ENCODE measurements at places on chromosomes 1 and 21. TPM values are rescaled to one million over a fixed set of nuclear protein-coding genes. Genes with fewer than 3 reads are reported as not detected.

Gene AMY2A
- total RNA-seq, result not detected

Gene KCNJ15
- total RNA-seq, result 35.6 TPM

- peak; percentile 38 for DNase-seq
Observed at GRCh38 chr1:21077085-21077484, 99.6 kb downstream of the EIF4G3 start.

GRCh38 chr1:185674201-185674600 is 60.0 kb upstream of the HMCN1 start:
- no peak for DNase-seq

DNA sequence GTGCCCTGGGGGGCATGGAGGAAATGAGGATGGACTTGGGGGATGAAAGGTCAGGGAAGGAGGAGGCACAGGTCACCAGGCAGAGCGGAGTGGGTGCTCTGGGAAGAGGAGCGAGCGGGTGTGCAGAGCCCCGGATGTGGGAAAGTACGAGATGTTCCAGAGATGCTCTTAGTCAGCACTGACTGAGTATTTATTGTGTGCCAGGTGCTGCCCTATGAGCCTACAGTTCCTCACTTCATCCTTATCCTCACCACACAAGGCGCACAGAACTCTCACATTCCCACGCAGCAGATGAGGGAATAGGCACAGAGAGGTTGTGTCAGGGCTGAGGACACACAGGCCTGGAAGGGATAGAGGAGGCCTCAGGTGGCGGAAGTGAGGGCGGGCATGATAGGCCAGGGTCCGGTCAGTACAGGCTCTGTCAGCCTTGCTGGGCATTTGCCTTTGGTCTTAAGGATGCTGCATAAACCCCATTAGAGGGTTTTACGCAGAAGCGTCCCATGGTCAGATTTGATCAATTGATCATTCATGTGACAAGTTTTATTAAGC is 77.3 kb downstream of the ARHGEF10L start:
- peak; percentile 44 for DNase-seq

DNA sequence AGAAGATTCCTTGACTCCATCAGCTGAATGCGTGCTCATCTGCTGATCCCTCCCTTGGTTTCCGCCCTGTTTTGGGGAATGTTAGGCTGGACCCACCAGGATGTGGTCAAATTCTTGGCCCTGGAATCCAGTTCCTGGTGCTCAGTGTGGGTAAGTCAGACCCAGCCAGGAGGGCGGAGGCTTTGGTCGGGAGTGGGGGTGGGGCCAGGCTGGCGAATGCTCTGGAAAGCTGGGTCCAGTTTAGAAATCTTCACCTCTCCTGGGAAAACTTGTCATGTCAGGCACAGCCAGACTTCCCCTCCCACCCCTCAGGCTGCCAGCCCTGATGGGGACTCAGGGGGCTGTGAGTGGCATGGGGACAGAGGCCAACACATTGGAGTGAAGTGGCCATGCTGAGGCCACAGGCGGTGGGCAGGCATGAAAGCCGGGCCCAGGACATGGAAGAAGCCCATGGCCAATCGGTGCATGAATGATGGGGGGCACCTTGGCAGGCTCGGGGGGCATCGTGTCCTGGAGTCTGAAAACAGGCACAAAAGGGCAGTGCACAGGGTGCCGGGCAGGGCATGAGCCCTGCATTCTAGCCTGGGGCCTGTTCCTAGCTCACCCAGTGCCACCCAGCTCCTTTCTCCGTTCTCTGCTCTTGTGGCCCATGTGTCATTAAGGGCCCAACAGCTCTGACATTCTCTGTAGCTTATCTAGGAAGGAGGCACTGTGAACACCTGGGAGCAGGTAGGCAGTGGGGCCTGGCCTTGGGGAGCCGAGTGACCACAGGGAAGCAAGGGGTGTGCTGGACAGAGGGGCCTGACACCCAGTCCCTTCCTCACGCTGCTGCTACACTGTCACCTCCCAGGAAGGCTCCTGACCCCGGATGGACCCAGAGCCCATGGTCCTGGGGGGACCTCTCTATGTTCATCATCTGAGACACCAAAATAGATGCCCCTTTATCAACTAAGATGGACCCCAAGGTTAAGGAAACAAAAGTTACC is 14.6 kb upstream of the PADI1 start:
- peak; percentile 98 for DNase-seq

GRCh38 chr1:94701796-94702441 is 118.2 kb upstream of the SLC44A3 start:
- DNase-seq, result no peak

DNA sequence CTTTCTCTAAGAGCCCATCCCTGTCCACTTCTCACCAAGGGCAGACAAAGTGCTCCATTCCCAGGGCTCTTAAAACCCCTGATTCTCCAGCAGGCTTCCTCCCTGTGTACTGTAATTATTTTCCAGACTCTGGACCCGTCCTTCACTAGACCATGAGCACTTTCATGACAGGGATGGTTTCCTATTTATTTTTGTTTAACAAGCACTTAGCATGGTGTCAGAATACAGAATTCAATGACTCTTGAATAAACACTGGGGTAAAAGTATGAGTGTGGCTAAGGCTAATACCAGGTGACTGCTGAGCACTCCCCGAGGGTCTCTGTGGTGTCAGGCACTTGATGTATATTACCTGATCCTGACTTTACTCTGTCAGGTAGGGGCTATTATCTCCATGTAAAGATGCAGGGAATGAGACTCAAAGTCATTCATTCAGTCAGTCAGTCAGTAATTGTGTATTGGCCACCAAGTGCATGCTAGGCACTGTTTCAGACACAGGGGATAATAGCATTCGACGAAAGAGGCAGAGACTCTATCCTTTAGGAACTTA is 47.2 kb downstream of the C1orf21 start:
- DNase-seq, result no peak

GRCh38 chr1:183234660-183235476 is 48.8 kb downstream of the LAMC2 start:
- peak; percentile 96 for DNase-seq
